ENCODE measurements at places on chromosomes 12 and 14.

DNA sequence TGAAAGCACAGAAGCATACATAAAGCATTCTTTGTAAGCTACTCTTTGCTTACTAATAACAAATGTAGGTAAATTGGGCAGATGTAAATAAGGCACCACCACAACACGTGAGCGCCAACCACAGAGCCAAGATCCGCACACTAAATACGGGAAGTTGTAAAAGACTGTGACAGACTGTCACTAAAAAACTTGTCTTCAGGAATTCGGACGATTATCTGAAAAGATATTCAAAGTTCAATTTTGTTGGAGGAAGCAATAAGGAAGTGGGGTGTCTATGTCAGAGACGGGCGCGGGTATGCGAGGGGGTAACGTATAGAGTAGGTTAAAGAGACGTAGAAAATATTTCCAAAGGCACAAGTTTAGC lies 1.5 kb upstream of the HSP90B1 start:
- DNase-seq: no peak

GRCh38 chr12:80187660-80188090 lies 88.3 kb downstream of the OTOGL start:
- peak; percentile 52 for DNase-seq

DNA sequence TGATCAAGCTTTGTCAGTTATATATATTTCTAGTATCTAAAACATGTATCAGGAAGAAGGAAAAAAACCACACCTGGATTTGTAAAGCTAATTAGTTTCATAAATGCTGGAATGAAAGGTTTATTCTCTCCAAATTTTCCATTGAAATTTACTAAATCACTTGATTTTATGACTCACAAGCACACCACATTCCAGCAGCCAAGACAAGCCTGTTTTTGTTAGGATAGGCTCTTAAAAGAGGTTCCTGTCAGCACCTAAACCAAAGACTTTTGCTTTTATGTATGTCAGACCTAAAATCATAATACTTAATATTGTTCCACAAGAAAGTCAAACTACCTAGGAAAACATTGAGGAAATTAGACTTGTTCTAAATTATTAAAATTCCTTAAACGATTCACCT lies 85.3 kb upstream of the PAWR start:
- DNase-seq: no peak

- no peak for DNase-seq
Measured at GRCh38 chr14:22147716-22148115, 441.3 kb downstream of the DAD1 start.

GRCh38 chr14:58460772-58461171 lies 33.3 kb downstream of the KIAA0586 start:
- no peak for DNase-seq

DNA sequence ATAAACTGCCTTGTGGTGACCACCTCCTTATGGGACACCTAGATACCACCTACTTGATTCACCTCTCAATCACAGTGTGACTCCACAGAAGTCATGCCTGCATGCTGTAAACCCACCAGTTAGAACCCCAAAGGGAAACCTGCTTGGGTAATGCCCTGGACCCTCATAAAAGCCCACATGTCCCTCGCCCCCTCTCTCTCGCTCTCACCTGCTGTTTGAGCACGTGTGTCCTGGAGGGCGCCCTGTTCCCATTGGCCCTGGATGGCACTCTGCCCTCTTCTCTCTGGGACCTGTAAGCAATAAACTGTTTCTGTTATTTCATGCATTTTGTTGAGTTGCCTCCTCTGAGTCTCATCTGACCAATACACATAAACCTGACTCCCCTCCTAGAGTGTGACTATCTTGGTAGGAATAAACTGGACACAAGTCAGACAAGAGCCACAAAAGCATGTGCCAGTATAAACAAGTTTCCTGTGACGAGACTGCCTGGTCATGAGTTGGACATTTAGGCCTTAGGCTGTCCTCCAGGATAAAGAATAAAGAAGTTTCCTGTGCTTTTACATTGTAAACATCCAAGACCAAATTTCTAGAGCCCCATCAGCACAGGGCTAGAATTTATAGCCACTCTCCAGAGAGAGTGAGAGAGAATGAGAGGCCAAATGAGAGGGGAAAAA lies 8.6 kb downstream of the IFI27L2 start:
- DNase-seq: no peak

DNA sequence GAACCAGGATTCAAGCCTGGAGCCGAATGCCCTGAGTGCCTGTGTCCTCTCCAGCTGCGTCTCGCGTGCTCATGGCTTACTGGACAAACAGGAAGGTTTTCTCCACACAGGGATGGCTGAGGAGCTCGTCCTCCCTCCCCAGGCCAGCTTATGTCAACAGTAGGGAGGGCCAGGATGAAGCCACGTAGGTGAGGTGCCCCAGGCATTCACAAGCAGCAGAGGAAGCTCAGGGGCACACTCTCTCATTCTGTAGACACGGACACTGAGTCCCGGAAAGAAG lies 49.3 kb downstream of the TRPV4 start:
- DNase-seq: no peak

DNA sequence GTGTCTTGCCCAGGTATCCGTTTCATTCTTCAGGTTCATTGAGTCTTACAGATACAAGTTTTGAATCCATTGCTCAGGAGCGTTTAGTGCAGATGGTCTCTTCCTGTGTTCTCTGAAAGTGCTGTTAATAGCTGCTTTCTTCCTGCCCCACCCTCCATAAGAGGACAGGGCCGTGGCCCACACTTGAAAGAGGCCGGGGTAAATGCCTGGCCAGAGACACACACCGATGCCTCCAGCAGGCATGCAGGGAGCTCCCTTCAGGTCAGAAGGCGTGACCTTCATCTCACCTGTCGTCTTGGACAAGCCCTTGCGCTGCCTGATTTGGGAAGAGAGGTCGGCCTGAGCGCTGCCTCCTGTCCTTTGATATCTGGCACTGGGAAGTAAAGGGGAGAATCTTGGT lies 11.6 kb downstream of the PRKAB1 start:
- no peak for DNase-seq

- no peak for DNase-seq
Measured at GRCh38 chr12:92108651-92109050, 37.0 kb downstream of the BTG1 start.

Data from NCI-H1694 treated with DMSO at 0.1 percent for 48 hours (cell line).